ENCODE measurements at places on chromosomes 1 and 21. TPM values are rescaled to one million over a fixed set of nuclear protein-coding genes. Genes with fewer than 3 reads are reported as not detected.

Gene CD160
- 0.82 TPM for polyA plus RNA-seq

Gene ZNF648
- polyA plus RNA-seq = 0.48 TPM

Gene NPHS2
- polyA plus RNA-seq = 500 TPM

Gene RGS21
- not detected for polyA plus RNA-seq

Gene SLC22A15
- 5.7 TPM for polyA plus RNA-seq

Gene ATP6V1G3
- polyA plus RNA-seq = 5.8 TPM

Gene MTR
- polyA plus RNA-seq = 30.0 TPM

Gene FCRL2
- 0.04 TPM for polyA plus RNA-seq

Gene CXADR
- polyA plus RNA-seq = 34.5 TPM

Gene RHD
- polyA plus RNA-seq = 0.60 TPM

Gene ORC1
- 7.5 TPM for polyA plus RNA-seq

Gene RGS8
- polyA plus RNA-seq = 0.12 TPM

Gene ETNK2
- 33.7 TPM for polyA plus RNA-seq

Gene TMEM200B
- 14.4 TPM for polyA plus RNA-seq

Gene HCN3
- 9.7 TPM for polyA plus RNA-seq

Gene NUF2
- polyA plus RNA-seq = 25.9 TPM

DNA sequence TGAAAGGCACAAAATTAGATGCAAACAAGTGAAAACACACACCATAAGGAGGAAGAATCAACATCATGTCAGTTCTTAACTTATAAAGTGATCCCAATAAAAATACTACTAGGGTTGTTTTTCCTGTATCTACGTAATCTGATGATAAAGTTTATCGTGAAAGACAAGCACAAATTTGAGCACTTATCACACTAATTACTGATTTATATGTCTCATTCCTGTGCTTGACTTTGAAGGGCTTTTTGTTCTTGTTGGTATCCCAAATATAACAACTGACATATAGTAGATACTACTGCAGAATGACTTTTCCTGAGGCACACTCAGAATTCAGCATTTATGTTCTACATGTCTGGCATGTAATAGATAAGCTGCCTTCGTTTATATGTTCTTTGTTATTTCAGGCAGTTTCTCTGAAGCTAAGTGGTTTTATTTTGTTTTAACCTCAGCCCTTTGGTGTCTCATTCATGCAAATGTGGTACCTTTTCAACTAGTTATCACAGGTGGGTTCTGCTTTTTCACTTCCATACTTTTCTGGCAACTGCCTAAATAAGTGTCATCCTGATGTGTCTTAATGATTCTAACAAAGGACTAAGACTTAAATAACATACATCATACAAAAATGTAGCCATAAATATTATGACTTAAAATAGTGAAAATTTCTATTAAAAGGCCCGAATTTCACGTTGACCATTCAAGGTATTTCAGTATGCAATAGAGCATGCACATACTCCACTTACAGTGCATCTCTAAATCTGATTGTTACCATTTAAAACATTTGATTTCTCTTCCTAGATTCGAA lies 73.2 kb downstream of the LRRC8C start:
- DNase-seq = no peak

DNA sequence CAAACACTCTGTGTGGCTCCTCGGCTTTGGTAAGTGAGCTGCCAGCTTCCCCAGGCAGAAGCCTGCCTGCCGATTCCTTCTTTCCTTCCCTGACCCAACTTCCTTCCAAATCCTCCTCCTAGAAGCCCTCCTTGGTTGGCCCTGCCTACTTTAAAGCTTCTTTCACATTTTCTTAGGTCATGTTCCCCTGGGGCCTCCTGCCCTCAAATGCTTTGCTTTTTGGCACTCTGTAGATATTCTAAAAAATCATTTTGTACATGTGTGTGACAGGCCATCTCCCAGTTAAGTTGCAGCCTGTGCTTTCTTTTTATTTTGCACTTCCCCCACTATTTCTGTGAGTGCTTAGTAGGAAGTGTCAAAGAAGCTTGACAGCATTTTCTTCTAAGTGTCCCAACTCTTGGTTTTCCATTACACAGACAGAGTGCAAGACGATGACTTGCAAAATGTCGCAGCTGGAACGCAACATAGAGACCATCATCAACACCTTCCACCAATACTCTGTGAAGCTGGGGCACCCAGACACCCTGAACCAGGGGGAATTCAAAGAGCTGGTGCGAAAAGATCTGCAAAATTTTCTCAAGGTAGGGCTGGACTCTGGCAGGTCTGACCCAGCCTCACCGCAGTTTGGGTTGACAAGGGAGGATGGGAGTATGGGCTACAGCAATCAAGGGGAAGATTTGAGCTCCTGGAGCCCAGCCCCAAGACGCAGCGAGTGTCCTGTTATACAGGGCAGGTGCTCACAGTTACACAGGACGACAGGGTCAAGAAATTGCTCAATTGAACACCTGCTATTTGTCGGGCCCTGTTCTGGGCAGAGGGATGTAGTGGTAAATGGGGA lies at the start of gene S100A9:
Gene S100A9, plus strand, starts transcription at position 2 of the 838 bp plus-strand sequence. Its CDS starts 430 bp downstream, at position 432.
- DNase-seq = no peak

GRCh38 chr1:14782741-14783591 lies 184.5 kb downstream of the KAZN start:
- no peak for DNase-seq

DNA sequence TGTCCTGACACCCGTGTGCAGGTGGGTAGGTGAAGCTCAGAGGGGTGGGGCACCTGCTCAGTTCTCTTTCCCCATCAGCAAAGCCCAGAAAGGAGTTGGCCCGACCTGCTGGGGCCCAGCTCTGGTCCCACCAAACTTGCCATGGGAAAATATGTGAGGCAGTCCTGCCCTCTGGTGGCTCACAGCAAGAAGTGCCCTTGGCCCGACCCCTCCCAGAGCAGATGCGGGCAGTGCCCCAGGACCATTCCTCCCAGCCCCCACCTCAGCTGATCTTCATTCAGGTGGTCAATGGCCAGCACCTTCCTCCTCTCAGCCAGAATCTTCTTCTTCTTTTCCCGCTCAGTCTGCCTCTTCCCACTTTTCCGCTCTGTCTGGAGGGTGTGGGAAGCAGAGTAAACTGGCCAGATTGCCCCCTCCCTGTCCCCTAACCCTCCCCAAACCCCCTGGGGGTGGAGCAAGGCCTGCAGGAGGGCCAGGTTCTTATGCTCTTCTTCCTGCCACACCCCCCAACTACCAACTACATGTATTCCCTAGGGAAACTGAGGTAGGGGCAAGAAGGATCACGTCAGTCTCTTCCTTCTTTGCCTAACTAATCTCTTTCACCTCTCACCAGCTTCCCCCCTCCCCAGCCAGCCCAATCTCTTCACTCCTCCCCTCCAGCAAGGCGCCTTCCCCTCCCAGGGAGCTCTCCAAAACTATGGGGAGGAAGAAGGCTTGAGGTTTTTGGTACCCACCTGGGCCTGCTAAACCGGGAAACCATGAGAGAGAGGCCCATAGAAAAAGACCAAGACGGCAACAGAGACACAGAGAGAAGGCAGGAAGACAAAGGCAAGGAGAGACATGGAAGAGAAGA lies 15.6 kb downstream of the TNNT2 start:
- no peak for DNase-seq

GRCh38 chr1:248373761-248374160 lies 1.8 kb upstream of the OR2T6 start:
- no peak for DNase-seq

- DNase-seq = no peak
Measured at GRCh38 chr1:192263436-192263835, 53.4 kb upstream of the RGS21 start.

GRCh38 chr1:205354259-205355074 lies 2.3 kb downstream of the KLHDC8A start:
- peak; percentile 50 for DNase-seq

- no peak for DNase-seq
Measured at GRCh38 chr1:36692465-36693160, 209.9 kb upstream of the CSF3R start.

DNA sequence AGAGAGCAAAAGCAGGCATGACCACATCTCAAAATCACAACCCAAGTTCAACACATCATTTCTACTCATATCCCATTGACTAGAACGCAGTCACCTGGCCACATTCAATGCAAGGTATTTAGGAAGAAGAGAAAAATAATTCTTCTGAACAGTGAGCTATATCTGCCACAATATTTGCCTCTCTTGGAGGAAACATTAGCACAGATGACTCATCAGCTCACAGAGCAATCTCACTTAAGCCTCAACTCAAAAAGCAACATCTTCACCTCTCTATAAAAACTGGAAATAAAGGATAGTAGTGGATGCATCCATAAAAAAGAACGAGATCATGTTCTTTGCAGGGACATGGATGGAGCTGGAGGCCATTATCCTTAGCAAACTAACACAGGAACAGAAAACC lies 143.9 kb upstream of the FMN2 start:
- no peak for DNase-seq

GRCh38 chr1:119815928-119816327 lies 4.7 kb upstream of the REG4 start:
- no peak for DNase-seq

DNA sequence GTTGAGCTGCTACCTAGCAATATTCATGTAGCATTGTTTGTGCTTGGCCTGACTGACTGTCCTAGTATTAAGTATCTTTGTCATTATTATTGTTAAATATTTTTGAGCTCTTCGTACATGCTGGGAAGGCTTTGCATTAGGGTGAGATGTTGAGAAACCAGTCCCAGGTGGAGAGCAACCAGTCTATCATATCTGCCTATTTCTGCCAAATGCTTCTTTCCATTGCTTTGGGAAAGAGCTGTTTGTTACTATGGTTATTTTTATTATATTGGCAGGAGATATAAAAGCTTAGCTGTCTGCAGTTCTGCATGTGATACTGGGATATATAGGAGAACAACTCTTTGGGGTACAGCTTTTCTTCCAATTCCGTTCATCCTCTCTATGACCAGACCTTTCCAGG lies 85.1 kb downstream of the CLDN17 start:
- DNase-seq = no peak

GRCh38 chr21:41895643-41896493 lies 16.7 kb upstream of the PRDM15 start:
- DNase-seq = no peak

- DNase-seq = no peak
Measured at GRCh38 chr1:11101347-11101746, 1.7 kb upstream of the EXOSC10 start.

GRCh38 chr1:20931930-20932436 lies 144.9 kb upstream of the HP1BP3 start:
- DNase-seq = no peak

DNA sequence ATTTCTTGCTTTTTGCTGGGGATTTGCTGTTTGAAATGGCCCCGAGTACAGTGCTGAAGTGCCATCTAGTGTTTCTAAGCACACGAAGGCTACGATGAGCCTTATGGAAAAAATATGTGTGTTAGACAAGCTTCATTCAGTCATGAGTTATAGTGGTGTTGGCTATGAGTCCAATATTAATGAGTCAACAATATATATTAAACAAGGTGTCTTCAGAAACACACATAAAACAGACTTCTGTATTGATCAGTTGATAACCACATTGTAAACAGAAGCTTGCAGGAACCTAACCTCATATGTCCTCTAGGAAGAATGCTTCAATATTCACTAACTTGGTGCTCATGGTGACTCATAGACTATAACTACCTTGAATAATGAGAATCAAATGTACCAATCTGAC lies 1.7 kb upstream of the GJB5 start:
- no peak for DNase-seq

- no peak for DNase-seq
Measured at GRCh38 chr21:27382404-27382803, 415.5 kb upstream of the ADAMTS5 start.

GRCh38 chr1:39959651-39960333 lies 4.8 kb downstream of the MFSD2A start:
- DNase-seq = no peak

DNA sequence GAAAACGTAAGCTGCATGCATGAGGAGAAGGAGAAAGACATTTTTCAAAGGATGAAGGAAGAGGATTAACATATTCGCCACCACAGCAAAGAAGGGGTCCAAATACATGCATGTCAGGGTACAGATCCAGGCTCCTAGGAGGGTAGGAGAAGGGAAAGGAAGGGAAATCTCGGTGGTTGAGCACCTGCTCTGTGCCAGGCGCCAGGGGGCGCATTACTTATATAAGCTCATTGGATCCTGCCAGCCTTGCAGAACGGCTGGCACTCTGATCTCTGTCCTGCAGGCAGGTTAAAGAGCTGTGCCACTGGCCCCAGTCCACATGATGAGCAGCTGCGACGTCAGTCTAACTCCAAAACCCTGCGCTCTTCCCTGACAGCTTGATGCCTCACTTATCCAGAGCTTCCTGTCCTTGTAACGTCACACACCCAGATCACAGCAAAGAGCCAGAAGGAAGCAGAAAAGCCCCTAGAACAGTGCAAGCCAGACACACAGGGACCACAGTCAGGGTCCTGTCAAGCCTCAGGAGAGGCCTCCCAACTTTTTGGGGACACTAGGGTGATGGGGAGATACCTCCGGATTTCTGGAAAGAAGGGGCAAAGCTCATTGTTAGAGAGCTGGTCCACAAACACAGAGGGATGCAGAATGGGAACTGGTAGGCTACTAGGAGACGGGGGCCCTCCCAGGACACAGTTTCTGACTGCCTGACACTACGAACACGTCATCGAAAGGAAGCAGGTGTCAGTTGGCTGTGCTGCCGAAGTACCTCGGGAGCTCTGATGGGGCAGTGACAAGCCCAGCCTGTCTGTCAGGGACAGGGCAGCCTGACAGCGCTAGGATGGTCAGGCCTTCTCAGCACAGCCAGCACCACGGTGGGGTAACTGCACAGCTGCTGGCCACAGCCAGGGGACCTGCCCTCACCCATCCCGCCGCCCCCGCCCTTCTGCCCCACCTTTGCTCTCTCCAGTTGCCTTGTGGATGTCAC lies 99.1 kb downstream of the BEND5 start:
- DNase-seq = no peak

DNA sequence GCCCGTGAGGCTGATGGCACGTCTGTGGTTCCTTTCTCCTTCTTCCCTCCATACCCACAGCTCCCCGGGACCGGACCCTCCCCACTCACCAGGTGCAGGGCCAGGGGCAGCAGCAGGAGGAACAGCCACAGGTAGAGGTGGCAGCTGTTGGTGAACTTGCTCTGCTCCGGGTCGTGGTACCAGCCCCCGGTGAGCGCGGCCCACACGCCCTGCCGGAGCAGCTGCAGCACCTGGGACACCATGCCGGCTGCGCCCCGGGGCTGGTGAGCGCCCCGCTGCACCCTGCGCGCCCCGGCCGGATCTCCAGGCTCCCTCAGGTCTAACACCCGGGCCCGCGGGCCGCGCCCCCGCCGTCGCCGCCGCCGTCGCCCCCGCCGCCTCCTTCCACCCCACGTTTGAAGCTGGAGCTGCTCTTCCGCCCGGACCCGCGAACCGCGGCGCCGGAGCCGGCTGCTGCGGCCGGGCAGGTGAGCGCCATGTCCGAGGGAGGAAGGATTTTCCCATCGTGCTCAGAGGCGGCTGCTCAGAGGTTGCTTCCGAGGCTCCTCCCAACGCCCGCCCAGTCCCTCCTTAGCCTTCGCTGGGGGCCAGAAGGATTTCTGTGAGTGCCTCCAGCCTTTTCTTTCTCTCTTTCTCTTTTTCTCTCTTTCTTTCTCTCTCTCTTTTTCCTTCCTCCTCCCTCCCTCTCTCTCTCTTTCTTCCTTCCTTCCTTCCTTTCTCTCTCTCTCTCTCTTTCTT lies at the start of gene PCNX2:
Gene PCNX2, minus strand, starts transcription at position 489 of the 738 bp plus-strand sequence. Its CDS starts 247 bp downstream, at position 242.
- peak; percentile 27 for DNase-seq

DNA sequence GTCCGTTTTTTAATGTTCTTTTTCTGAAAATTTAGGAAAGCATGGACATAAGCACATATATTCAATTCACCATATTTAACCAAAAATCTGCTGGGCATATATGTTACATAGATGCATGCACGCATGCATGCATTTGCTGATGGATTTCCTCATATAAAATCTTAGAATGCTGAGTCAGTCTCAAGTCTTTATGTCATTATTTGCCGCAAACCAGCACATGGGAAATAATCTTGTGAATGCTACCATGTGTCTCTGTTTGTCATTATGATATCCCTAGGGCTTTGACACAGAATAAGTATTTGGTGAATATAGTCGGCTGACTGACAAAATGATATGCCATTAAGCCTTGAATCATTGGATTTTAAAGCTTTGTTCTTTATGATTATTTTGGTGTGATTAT lies 776.5 kb downstream of the KCNT2 start:
- DNase-seq = no peak
